ENCODE measurements at places on chromosomes 16 and 17.

- DNase-seq = no peak
Measured at GRCh38 chr17:957856-958421, 21.6 kb downstream of the NXN start.

GRCh38 chr16:27841061-27841801, 222.3 kb downstream of the GSG1L start:
- no peak for DNase-seq

GRCh38 chr17:2060681-2061440, 6.0 kb downstream of the HIC1 start:
- no peak for DNase-seq

GRCh38 chr17:9805769-9806168, 14.4 kb upstream of the DHRS7C start:
- no peak for DNase-seq

- DNase-seq = no peak
Measured at GRCh38 chr16:56300891-56301850, 109.9 kb downstream of the GNAO1 start.

DNA sequence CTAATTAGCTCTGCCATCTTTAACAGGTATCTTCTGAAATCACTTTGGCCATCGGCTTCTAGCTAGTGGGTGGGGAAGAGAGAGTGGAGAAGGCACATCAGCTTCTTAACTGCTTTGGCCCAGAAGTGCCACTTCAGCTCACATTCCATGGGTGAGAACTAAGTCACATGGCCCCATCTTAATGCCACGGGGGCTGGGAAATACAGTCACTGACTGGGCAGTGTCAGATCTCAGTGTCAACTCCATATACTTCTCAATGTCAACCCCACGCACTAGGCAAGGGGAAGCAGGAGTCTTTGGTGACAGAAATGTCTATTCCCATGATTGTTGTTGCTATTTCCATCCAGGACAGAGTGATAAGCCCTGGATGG, 29.4 kb downstream of the CCR7 start:
- no peak for DNase-seq

DNA sequence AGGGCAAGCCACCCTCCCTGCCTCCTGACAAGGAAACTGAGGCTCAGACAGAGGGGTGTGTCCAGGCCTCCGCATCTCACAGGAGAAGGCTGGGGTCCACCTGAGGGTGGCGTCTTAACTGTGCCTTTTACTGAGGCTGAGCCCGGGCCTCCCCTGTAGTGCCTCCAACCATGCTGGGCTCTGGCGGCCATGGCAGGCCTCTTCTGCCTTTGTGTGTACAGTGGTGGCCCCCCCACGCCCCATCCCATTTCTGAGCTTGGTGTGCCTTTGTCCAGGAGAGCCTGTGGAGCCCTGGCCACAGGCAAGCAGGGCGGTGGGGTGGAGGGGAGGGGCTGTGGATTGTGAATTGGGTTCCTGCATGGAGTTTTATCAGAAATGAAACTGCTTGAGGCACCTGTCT, 31.2 kb downstream of the MGRN1 start:
- no peak for DNase-seq

DNA sequence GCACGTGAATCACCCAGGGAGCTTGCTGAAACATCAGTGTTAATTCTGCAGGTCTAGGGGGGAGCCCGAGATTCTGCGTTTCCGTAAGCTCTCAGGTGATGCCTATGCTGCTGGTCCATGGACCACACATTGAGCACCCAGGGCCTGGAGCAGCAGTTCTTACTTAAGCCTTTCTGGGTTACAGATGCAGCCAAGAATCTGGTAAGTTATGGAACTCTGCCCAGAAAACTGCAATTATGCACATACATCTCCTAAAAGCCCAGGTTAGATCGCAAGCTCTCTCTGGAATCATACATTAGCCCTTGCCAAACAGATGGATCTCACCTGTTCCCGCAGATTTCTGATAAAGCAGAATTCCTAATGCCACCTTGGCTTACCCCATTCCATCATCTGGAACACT, 265.9 kb upstream of the SALL1 start:
- no peak for DNase-seq

GRCh38 chr17:28078341-28079229, 36.1 kb downstream of the NLK start:
- DNase-seq = no peak

DNA sequence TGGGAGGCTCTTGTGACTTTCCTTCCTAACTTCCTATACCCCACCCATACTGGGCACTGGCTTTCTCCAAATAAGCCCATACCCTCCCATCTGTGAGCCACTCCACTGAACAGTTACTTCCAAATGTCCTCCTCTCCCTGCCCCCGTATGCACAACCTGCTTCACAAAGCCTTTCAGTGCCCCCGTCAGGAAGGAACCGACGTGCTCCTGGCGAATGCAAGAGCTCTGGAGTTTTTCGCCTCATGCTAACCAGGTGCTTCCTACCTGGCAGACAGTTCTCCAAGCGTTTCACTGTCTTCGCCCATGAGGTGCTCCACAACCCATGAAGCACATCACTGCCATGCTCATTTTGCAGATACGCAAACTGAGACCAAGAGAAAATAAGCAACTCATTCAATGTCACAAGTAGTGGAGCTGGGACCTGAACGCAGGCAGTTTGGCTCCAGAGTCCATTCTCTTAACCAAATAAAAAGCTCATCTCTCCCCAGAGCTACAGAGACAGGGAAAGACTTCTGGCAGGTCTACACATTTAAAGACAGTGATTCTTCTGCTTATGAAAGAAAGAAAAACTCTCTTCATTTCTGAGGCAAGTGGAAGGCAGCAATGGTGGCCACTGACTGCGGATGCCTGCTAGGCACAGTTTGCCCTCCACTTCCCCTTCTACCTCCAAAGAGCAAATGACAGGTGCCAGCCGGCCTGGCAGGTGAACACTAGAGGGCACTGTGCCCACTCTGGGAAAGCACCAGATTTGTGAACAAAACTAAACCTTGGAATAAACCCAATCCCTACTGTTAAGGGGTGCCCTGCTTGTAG, 23.8 kb downstream of the SPHK1 start:
- DNase-seq = no peak

DNA sequence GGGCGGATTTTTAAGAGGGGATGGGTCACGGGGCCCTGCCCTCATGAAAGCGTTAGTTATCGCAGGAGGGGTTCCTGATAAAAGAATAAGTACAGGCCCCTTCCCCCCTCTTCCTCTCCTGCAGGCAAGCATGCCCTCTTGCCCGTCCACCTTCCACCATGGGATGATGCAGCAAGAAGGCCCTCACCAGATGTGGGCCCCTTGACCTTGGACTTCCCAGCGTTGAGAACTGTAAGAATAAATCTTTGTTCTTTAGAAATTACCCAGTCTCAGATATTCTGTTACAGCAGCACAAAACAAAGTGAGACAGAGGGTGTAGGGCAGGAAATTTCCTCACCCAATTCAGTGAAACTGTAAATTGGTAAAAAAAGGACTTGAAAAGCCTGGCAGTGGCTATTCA, 27.8 kb upstream of the LCMT1 start:
- no peak for DNase-seq

- DNase-seq = no peak
Measured at GRCh38 chr16:52050418-52050817, 496.5 kb downstream of the TOX3 start.

DNA sequence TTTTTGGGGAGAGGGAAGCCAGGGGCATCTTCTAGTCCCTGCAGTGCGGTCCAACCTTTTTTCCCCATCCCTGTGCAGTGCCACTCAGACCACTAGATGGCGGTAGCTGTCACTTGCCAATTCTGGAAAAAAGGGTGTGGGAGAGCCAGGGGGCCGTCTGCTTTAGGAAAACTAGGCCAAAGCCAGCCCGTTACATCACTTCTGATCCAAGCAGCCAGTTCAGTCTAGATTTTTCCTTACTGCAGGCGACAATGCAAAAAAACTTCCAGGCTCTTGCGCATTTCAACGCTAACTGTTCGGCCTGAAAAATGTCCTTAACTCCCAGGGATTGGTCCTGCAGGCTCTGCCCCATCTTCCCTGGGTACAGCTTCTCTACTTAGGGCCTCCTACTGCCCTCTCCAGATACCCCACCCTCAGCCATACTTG, 69.2 kb upstream of the CES5A start:
- DNase-seq = no peak

DNA sequence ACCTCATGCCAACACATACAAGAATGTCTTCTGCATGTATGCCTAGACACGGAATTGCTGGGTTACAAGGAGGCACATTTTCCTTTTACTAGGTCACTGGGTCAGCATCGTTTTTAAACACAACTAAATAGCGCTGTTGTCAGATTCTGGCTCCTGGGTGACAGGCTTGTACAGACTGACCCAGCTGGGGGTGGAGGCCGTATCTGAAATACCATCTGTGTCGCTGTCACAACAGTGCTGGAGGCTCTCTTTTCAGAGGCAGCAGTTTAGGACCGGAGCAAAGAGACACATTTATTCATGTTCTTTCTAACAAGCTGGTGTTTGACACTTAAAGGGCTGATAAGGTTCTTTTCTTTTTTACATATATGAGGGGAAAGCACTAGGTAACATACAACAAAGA, 403.0 kb upstream of the ASIC2 start:
- no peak for DNase-seq

DNA sequence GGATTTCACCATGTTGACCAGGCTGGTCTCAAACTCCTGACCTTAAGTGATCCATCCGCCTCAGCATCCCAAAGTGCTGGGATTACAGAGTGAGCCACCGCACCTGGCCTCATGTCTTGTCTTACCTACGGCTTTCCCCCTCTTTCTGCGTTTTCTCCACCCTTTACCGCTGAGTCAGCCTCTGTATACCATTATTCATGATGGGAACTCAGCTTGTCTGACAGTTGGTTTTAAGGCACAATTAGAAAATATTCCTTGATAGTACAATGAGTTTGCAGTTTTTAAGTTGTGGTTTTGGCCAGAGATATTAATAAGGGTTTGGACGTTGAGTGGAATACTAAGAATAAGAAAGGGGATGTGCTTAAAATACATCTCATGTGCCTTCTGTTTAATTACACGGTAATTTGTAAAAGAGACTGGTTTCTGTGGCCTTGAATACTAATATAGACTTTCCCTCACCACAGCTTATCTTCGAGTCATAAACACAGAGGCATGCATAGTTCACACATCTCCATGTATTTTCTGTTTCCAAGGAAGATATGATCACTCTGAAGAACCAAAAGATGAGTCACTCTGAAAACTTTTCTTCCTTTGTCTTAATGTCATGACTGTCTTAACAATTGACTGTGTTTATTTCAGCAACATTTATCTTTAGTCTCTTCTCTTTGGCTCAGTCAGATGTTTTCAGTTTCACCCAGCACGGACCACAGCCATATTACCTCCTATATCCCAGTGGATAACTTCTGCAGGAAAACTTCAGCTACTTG, 54.4 kb downstream of the PITPNC1 start:
- no peak for DNase-seq

GRCh38 chr16:67013823-67014633, 14.9 kb upstream of the CBFB start:
- DNase-seq = no peak

GRCh38 chr16:14415291-14415690, 214.8 kb downstream of the PARN start:
- DNase-seq = no peak

DNA sequence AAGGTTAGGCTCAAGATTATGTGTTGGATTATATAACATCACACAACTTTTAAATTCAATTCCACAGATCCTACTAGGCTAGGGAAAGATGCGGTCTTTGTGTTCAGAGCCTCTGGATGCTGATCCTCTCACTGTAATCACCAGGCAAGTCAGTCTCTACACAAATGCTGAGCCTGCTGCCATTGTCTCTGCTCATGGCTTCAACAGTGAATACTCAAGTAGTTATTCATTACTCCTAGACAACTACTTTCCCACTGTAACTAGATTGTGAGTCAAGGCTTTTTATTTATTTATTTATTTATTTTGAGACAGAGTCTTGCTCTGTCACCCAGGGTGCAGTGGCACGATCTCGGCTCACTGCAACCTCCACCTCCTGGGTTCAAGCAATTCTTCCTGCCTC, 15.8 kb upstream of the NDUFAB1 start:
- DNase-seq = no peak

DNA sequence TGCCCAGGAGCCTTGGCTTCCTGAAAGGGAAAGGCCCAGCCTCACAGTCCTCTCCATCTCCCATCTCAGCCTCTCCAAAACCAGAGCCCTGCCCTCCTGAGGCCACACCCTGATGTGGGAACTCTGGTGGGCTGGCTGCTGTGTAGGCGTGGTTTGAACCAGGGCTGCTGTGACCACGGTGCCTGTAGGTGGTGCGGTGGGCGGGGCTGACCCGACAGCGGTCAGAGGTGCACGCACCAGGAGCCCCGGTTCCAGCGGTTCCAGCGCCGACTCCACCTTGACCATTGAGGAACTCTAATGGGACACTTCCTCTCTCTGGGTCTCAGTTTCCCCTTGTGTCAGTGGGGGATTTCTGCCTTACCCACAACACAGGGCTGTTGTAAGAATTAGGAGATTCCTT, 2.4 kb downstream of the RAP1GAP2 start:
- no peak for DNase-seq

- no peak for DNase-seq
Measured at GRCh38 chr17:74235040-74235581, 21.7 kb downstream of the TTYH2 start.

Data from iPS DF 19.7 (cell line).